Activated naive CD8-positive, alpha-beta T cell treated with anti-CD3 and anti-CD28 coated beads for 36 hours (primary cell): ENCODE measurements at places on chromosomes 6 and 20. TPM values are rescaled to one million over a fixed set of nuclear protein-coding genes. Genes with fewer than 3 reads are reported as not detected.
A peak's percentile ranks its signal among the peaks of the same experiment; 100 is the strongest.

DNA sequence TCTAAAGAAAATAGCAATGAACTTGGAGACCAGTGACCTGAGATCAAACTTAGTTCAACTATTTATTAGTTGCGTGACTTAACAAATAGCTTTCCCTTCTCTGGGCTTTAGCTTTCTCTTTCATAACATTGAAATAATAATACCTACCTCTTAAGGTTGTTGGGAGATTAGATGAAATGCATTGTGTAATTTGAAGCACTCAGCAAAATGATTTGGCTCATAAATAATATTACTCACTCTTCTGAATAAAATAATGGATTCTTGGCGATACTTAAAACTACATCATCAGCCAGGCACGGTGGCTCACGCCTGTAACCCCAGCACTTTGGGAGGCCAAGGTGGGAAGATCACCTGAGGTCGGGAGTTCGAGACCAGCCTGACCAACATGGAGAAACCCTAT lies 556.2 kb upstream of the JARID2 start:
- H3K4me1 ChIP-seq, result no peaks in the 10 kb centered on the region
- no peaks in the 10 kb centered on the region for H3K36me3 ChIP-seq
- no peak overlapping the region for H3K4me3 ChIP-seq
- no peak overlapping the region for H3K27ac ChIP-seq
- DNase-seq, result no peak
- H3K27me3 ChIP-seq, result no peaks in the 10 kb centered on the region

Gene TMEM244
- not detected for total RNA-seq

- no peaks in the 10 kb centered on the region for H3K27me3 ChIP-seq
- H3K4me3 ChIP-seq, result no peak overlapping the region
- H3K4me1 ChIP-seq, result no peaks in the 10 kb centered on the region
- no peak for DNase-seq
- H3K27ac ChIP-seq, result no peak overlapping the region
Measured at GRCh38 chr6:112910256-112910655, 563.1 kb downstream of the RFPL4B start.

DNA sequence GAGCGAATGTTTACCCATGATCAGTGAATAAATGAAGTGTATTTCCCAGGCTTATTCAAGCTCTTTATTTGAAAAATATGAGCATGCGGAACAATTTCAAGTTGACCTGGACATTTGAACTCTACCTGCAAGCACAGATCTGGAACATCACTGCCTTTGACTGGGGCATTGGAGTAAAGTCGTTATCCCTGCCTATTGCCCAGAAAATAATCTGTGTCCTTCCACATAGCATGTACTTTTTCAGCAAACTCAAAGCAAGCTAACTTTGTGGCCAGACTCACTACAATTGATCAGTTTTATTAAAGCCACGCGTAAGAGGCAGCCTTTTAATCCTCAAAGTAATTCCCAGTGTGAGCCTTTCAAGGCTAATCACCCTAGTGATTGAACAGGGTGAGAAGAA lies 73.4 kb upstream of the PAK5 start:
- H3K36me3 ChIP-seq, result no peaks in the 10 kb centered on the region
- H3K27ac ChIP-seq, result no peak overlapping the region
- peaks cover 6% of the 10 kb centered on the region for H3K27me3 ChIP-seq
- no peaks in the 10 kb centered on the region for H3K4me1 ChIP-seq

DNA sequence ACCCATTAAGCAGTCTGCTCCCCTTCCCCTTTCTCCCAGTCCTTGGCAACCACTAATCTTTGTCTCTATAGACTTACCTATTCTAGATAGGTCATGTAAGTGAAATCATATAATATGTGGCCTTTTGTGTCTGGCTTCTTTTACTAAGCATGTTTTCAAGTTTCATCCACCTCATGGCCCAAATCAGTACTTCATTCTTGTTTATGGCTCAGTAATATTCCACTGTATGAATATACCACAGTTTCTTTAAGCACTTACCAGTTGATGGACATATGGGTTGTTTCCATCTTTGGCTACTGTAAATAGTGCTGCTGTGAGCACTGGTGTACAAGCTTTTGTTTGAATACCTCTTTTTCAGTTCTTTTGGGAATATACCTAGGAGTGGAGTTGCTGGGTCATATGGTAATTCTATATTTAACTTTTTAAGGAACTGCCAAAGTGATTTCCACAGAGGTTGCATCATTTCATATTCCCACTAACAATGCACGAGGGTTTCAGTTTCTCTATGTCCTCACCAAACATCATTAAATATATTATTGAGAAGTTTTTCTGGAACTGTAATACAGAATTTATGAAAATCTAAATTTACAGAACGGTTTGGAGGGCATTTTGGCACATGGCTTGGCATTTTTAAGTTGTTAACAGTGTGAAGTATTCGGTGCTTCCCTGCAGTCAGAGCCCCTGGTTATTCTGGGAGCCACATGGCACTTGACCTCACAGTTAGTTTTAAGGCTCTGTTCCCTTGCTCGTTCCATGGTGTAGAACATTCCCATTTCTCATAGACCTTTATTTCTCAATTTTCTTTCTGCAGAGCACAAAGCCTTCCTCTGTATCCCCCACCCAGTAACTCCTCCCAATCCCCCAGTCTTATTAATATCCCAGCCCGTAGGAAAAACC lies 27.0 kb upstream of the DTNBP1 start:
- H3K27ac ChIP-seq, result no peak overlapping the region
- H3K4me3 ChIP-seq, result no peak overlapping the region
- no peaks in the 10 kb centered on the region for H3K36me3 ChIP-seq
- H3K4me1 ChIP-seq, result peaks cover 12% of the 10 kb centered on the region

GRCh38 chr6:42140032-42140431 lies 2.4 kb downstream of the C6orf132 start:
- no peak for DNase-seq
- peaks cover 11% of the 10 kb centered on the region for H3K4me1 ChIP-seq
- H3K27ac ChIP-seq, result no peak overlapping the region
- H3K27me3 ChIP-seq, result peaks cover 33% of the 10 kb centered on the region

GRCh38 chr6:112441607-112442006 lies 94.5 kb downstream of the RFPL4B start:
- DNase-seq, result no peak
- peaks cover 4% of the 10 kb centered on the region for H3K27me3 ChIP-seq
- H3K36me3 ChIP-seq, result no peaks in the 10 kb centered on the region
- H3K4me1 ChIP-seq, result no peaks in the 10 kb centered on the region
- no peak overlapping the region for H3K4me3 ChIP-seq

DNA sequence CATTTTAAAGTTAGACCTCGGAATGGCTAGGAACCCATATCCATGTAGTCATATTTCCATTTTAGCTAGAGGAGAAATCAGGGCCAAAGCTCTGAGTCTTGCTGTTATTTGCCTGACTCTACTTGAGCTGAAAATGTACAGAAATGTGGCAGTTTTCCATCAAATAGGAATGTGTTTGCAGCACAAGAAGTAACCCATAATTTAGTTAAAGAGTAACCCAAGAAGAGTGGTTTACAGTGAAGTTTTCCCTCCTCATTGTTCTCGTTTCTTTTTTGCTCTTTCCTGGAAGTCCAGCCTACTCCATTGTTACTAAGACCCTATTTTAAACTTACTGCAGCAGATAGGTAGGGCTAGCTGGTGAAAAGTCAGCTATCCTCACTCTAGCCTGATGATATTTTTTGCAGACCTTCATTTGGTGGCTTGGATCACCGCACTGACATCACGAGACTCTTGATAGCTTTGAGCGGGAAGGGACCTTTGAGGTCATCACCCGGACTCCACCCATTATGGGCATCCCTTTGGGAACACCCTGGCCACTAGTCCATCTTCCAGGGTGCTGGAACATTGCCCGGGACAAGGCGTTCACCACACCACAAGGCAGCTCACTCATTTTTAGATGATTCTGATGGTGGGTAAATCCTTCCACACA lies 28.0 kb upstream of the ADGRF5 start:
- H3K4me1 ChIP-seq, result no peaks in the 10 kb centered on the region
- peaks cover 5% of the 10 kb centered on the region for H3K27me3 ChIP-seq
- no peaks in the 10 kb centered on the region for H3K36me3 ChIP-seq

DNA sequence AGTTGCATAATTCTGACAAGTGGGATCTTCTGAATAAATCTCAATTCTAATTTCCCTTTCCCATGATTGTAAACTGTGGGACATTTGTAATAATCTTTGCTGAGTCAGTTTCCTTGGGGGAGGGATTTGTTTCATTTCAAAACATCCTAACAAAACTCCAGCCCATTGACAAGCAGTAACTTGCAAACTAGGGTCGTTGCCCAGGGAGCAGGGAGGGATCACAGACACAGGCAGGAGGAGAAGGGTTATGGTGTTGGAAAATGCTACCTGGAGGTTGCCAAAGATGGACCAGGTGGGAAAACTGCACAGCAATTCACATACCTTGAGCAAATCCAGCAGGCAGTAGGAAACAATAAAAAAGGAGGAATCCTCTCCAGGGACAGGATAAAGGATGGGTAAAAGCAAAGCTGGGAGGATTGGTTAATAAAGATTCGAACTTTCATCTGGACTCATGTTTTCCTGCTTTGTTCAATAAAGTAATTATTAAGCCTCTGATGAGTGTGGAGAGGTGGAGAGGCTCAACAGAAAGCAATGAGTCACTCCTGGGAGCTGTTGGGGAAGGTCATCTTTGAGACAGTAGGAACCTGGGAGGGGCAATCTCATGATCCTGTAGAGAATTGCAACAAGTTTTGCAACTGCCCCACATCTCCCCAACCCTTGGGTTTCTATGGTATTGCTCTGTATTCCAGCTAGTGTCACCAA lies 87.3 kb upstream of the AKIRIN2 start:
- no peak overlapping the region for H3K4me3 ChIP-seq
- no peaks in the 10 kb centered on the region for H3K4me1 ChIP-seq
- H3K27me3 ChIP-seq, result peaks cover 16% of the 10 kb centered on the region
- H3K36me3 ChIP-seq, result no peaks in the 10 kb centered on the region

DNA sequence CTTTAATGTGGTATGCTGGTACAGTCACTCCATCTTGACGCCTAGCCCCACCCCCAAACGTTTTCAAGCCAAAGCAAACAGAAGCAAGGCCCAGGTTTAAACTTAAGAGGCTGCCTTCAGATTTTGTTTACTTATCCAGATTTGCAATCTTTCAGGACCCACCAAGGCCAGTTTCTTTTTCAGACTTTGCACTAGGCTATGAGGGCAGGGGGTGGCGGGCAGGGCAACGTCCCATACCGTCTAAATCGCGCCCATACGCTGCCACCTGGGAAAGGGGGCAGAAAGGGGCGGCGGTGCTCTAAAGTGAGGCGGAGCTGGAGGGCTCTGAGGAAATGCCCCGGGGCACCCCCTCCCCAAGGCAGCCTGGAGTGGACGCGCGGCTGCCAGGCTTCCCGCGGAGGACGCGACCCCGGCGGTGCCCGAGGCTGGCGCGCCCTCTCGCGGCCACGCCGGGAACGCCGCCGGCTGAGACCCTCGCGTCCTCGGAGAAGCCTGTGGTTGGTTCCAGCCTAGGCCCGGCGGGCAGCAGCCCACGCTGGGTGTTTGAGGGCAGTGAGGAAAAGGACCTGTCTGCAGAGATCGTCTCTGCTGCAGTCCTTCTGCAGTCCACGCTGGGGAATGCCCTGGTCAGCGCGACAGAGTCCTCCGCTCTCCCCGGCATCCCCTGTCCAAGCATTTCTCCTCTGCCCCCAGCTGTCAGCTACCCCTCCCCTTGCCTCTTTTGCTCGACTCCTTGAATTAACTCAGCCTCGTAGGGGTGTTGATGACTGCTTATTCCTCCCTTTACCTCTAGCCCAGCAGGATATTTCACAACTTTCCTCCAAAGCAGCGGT lies 129.2 kb upstream of the PRND start:
- H3K36me3 ChIP-seq, result no peaks in the 10 kb centered on the region
- peaks cover 12% of the 10 kb centered on the region for H3K4me1 ChIP-seq
- DNase-seq, result peak; percentile 71
- peak overlapping the region; percentile 50 for H3K4me3 ChIP-seq
- H3K27ac ChIP-seq, result no peak overlapping the region
- H3K27me3 ChIP-seq, result peaks cover 10% of the 10 kb centered on the region

- DNase-seq, result no peak
- H3K4me3 ChIP-seq, result no peak overlapping the region
- H3K36me3 ChIP-seq, result no peaks in the 10 kb centered on the region
- no peak overlapping the region for H3K27ac ChIP-seq
- no peaks in the 10 kb centered on the region for H3K4me1 ChIP-seq
Measured at GRCh38 chr20:57819691-57820380, 110.0 kb upstream of the PMEPA1 start.

Gene LHFPL5
- total RNA-seq, result not detected

DNA sequence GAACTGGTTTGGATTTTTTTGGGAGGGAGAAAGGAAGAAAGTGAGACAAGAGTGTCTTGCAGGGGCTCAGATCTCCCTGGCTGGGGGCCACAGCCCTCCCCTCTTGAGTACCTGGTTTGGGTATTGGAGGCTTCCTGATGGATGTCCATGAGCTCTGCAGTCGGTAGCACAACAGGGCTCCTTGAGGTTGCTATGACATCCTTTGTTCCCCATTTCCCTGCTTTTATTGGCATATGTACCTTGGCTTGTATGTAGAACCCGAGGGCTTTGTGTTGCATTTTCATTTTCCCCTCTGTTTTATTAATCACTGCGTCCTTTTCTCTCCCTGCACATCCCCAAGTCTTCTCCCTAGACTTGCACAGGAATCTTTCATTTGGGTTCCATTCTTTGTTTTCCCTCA lies 355.5 kb upstream of the TSHZ2 start:
- no peak for DNase-seq
- H3K36me3 ChIP-seq, result no peaks in the 10 kb centered on the region
- peaks cover 19% of the 10 kb centered on the region for H3K27me3 ChIP-seq
- H3K27ac ChIP-seq, result no peak overlapping the region
- peaks cover 11% of the 10 kb centered on the region for H3K4me1 ChIP-seq

DNA sequence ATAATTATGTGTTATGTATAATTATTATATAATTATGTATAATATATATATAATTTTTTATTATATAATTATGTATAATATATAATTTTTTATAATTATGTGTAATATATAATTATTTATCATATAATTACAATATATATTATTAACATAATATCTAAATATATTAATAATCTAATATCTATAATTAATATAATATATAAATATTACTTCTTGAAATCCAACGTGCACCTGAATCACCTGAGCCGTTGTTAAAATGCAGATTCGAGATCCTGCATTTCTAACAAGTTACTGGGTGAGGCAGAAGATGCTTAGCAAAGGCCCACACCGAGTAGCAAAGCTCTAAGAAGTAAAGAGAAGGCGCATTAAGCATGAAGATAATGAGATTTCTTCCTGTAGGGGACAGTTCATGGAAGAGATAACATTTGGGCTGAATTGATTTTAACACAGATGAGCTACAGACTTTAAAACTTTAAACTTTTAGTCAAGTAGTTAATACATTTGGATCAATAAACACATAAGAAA lies 406.4 kb upstream of the PLCB4 start:
- no peak for DNase-seq
- H3K36me3 ChIP-seq, result no peaks in the 10 kb centered on the region
- H3K4me3 ChIP-seq, result no peak overlapping the region
- H3K27ac ChIP-seq, result no peak overlapping the region
- no peaks in the 10 kb centered on the region for H3K4me1 ChIP-seq

Gene THBD
- total RNA-seq, result not detected

DNA sequence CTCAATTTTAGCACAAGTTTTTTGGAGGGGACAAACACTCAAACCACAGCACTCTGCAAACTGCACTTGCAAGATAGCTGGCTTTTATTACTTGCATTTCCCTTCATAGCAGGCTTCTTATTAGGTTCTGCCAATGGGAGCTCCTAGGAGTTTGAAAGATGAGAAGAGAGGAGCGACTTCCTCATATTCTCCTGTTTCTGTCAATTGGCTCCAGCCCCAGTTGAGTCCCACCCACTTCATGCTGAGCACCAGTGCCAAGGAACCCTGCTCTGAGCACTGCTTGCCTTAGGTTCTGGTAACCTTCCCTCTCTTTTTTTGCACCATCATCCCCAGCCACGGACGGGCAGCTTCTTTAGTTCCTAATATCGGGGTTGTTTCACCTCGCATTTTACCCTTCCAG lies 67.9 kb downstream of the PSMB1 start:
- no peak overlapping the region for H3K27ac ChIP-seq
- no peak for DNase-seq
- no peaks in the 10 kb centered on the region for H3K4me1 ChIP-seq
- H3K27me3 ChIP-seq, result peaks cover 14% of the 10 kb centered on the region
- no peaks in the 10 kb centered on the region for H3K36me3 ChIP-seq
